ENCODE measurements at places on chromosomes 4 and X. TPM values are rescaled to one million over a fixed set of nuclear protein-coding genes. Genes with fewer than 3 reads are reported as not detected.
A peak's percentile ranks its signal among the peaks of the same experiment; 100 is the strongest.

The RRH gene
- not detected for total RNA-seq

The SMIM43 gene
- total RNA-seq: not detected

The ARHGAP36 gene
- total RNA-seq: 0.41 TPM

The AMBN gene
- total RNA-seq: not detected

The MND1 gene
- total RNA-seq: not detected

The MED14 gene
- total RNA-seq: 24.3 TPM

The RASSF6 gene
- 0.15 TPM for total RNA-seq

The MAGED4B gene
- not detected for total RNA-seq

The KCNIP4 gene
- total RNA-seq: not detected

The SLC4A4 gene
- total RNA-seq: 1.4 TPM

GRCh38 chr4:101711590-101712260 is 78.8 kb upstream of the BANK1 start:
- H3K4me3 ChIP-seq: no peak overlapping the region
- DNase-seq: no peak
- no peaks in the 10 kb centered on the region for H3K4me1 ChIP-seq
- H3K27me3 ChIP-seq: no peaks in the 10 kb centered on the region
- no peaks in the 10 kb centered on the region for H3K36me3 ChIP-seq
- no peak overlapping the region for H3K27ac ChIP-seq

DNA sequence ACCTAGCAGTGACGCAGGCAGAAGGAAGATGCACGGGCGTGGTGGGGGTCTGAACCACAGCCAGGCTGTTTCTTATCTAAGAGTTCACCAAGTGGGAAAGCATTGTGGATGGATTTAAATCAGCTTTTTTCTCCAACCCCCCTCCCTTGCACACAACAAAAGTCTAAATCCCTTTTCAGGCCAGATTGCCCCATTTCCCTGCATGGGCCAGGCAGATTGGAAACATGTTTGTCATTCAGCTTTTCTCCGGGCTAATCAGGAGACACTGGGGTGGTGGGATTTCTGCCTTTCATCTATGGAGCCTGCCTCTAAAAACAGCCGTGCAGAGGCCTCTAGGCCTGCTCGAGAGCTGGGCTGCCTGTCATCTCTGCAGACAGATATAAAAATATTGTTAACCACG is 166.3 kb upstream of the LEF1 start:
- no peak overlapping the region for H3K27ac ChIP-seq
- DNase-seq: no peak
- no peaks in the 10 kb centered on the region for H3K36me3 ChIP-seq
- no peaks in the 10 kb centered on the region for H3K27me3 ChIP-seq
- H3K4me1 ChIP-seq: no peaks in the 10 kb centered on the region
- H3K4me3 ChIP-seq: no peak overlapping the region

GRCh38 chrX:14864631-14865030 is 8.2 kb downstream of the FANCB start:
- no peaks in the 10 kb centered on the region for H3K36me3 ChIP-seq
- no peaks in the 10 kb centered on the region for H3K4me1 ChIP-seq
- H3K4me3 ChIP-seq: no peak overlapping the region
- no peak overlapping the region for H3K27ac ChIP-seq
- no peaks in the 10 kb centered on the region for H3K27me3 ChIP-seq

- no peak for DNase-seq
- no peaks in the 10 kb centered on the region for H3K36me3 ChIP-seq
- H3K4me3 ChIP-seq: no peak overlapping the region
- no peak overlapping the region for H3K27ac ChIP-seq
These were observed 24.4 kb upstream of the CITED1 start for GRCh38 chrX:72330131-72330530.

- H3K27me3 ChIP-seq: no peaks in the 10 kb centered on the region
- H3K4me1 ChIP-seq: no peaks in the 10 kb centered on the region
- DNase-seq: no peak
- H3K36me3 ChIP-seq: no peaks in the 10 kb centered on the region
- no peak overlapping the region for H3K27ac ChIP-seq
These were observed 226.7 kb upstream of the CENPE start for GRCh38 chr4:103424853-103425252.

GRCh38 chrX:46959101-46959500 is 46.9 kb downstream of the JADE3 start:
- H3K4me3 ChIP-seq: no peak overlapping the region
- DNase-seq: no peak
- H3K4me1 ChIP-seq: peaks cover 3% of the 10 kb centered on the region
- H3K27me3 ChIP-seq: no peaks in the 10 kb centered on the region
- H3K27ac ChIP-seq: no peak overlapping the region

DNA sequence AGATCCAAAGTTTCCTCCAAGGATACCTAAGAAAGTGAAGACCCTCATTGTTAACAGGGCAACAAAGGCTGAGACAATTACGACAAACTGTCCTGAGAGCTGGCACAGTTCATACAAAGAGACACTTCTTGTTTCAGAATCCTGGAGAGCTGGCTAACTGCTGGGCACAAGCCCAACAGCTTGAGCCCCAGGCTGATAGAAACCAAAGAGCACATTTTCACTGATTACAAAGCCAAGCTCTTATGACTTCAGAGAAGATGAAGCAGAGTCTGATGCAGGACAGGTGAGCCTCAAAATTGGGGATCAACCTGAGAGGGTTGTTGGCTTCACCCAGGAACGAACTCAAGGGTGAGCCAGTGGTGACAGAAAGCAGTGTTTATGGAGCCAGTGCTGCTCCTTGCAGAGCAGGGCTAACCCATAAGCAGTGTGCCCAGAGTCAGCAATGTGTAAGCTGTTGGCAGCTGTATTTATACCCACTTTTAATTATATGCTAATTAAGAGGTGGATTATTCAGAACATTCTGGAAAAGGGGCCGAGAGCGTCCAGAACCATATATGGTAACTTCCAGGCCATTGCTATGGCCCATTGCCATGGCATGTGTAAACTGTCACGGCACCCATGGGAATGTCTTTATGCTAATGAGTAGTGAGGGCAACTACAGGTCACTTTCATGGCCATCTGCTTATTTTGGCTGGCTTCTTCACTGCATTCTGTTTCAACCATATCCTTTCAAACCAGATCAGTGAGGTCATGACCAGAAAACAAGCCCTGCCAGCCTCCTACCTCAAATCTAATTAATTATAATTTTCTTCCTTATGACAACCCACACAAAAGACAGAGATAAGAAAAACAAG is 183.7 kb downstream of the EVC2 start:
- H3K27me3 ChIP-seq: no peaks in the 10 kb centered on the region
- no peak overlapping the region for H3K27ac ChIP-seq

DNA sequence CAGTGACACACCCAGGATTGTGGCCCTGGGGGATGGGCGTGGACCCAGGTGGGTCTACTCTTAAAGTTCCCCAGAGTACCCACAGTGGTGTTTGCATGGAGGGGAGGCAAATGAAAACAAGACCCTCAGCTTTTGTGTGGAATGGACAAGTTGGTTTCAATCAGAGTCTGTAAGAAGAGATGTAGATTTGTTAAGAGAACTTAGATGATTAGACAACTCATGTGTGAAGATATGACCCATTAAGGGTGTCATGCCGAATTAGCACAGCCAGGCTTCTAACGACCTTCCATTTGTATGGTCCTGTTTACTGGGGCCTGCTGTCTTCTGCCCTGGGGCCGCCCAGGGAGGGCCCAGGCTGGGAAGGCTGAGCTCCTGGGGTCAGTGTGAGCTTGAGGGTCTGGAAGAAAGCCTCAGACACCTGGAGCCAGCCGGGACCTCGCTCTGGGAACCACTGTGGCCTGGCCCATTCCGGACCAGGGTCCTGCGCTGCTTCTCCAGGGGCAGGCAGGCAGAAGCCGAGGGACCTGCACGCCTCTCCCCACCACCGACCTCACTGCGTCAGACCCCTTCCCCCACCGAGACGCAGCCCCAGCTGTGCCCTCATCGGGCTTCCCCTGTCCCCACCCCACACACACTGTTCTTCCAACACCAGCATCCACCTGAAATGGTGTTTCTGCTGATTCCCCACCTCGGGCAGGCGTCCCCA is 20.4 kb downstream of the UVSSA start:
- no peaks in the 10 kb centered on the region for H3K4me1 ChIP-seq
- H3K36me3 ChIP-seq: peaks cover 23% of the 10 kb centered on the region
- DNase-seq: no peak
- H3K27me3 ChIP-seq: no peaks in the 10 kb centered on the region

GRCh38 chr4:1318046-1318375 is 28.3 kb downstream of the MAEA start:
- DNase-seq: no peak
- H3K36me3 ChIP-seq: peaks cover 48% of the 10 kb centered on the region
- peaks cover 3% of the 10 kb centered on the region for H3K4me1 ChIP-seq
- H3K4me3 ChIP-seq: no peak overlapping the region

- H3K4me3 ChIP-seq: no peak overlapping the region
- peaks cover 10% of the 10 kb centered on the region for H3K4me1 ChIP-seq
- H3K36me3 ChIP-seq: no peaks in the 10 kb centered on the region
These were observed 181.4 kb upstream of the RBPJ start for GRCh38 chr4:26139310-26139924.

DNA sequence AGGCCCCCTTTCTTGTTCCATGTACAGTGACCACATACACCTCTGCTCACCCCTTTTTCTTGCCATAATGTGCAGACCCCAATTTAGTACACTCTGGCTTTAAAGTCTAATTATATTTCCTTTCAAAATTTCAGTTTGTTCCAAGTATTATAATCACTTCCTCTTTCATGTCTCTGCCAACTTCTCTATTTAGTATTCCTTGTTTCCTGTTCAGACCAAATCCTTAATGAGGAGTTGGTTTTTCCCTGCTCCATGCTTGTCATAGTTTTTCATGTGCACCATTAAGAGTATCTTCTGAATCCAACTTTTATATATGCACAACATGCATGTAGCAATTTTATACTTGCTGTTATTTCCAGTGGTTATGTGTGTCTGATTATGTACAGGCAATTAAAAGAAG is 32.3 kb downstream of the USP53 start:
- H3K4me3 ChIP-seq: no peak overlapping the region
- no peaks in the 10 kb centered on the region for H3K27me3 ChIP-seq
- peaks cover 46% of the 10 kb centered on the region for H3K36me3 ChIP-seq
- H3K27ac ChIP-seq: peak overlapping the region; percentile 55
- peaks cover 61% of the 10 kb centered on the region for H3K4me1 ChIP-seq

DNA sequence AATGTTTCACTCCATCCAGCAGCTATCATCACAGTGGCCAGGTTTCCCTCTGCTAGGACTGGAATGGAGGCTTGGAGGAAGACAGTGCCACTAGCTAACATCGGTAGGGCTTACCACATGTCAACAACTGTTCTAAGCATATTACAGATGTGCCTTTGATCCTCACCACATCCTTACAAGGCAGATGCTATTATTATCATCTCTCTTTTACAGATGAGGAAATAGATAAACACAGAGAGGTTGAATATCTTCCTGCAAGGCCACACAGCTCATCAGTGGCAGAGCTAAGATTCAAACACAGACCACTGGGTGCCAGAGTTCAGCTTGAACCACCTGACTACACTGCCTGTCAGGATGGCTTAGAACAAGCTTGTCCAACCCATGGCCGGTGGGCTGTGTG is 47.4 kb downstream of the MAMLD1 start:
- no peaks in the 10 kb centered on the region for H3K27me3 ChIP-seq
- no peak for DNase-seq
- no peaks in the 10 kb centered on the region for H3K4me1 ChIP-seq
- H3K36me3 ChIP-seq: no peaks in the 10 kb centered on the region

GRCh38 chr4:27635936-27636913 is 775.6 kb downstream of the STIM2 start:
- H3K27ac ChIP-seq: no peak overlapping the region
- no peak for DNase-seq
- no peaks in the 10 kb centered on the region for H3K27me3 ChIP-seq
- H3K4me1 ChIP-seq: no peaks in the 10 kb centered on the region

DNA sequence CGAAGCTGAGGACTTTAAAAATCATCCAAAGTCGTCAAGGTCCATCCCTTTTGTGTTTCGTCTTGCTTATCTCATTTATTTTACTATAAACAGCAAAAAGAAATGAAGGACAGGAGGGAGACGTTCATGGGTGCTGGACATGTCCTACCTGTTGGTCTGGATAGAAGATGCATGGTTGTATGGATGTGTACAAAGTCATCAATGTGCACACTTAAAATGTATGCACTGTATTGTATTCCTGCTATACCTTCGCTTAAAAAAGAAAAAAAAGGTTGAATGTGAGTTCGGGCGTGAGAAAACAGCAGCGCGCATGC is 313 bp upstream of the BLOC1S4 start:
- H3K27ac ChIP-seq: peak overlapping the region; percentile 93
- H3K27me3 ChIP-seq: no peaks in the 10 kb centered on the region
- H3K36me3 ChIP-seq: no peaks in the 10 kb centered on the region
- H3K4me1 ChIP-seq: peaks cover 29% of the 10 kb centered on the region
- H3K4me3 ChIP-seq: peak overlapping the region; percentile 89

DNA sequence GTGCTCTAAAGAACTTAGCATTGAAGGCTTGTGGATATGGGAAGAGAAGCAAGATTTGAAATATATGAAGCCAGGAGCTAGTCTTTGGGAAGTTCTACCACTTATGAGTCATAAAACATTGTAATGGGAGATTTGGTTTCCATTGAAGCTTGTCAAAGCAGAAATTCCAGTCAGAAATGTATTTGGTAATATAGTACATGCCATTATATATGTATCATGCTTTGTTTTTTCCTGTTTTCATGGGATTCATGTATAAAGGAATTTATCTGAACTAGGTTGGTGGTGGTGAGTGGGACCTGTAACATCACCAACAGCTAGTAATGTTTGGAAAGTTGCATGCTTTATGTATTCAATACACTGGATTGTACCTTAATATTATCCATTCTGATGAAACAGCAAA is 14.6 kb upstream of the DCAF8L2 start:
- H3K4me3 ChIP-seq: no peak overlapping the region
- H3K27ac ChIP-seq: no peak overlapping the region
- no peak for DNase-seq
- H3K27me3 ChIP-seq: no peaks in the 10 kb centered on the region
- no peaks in the 10 kb centered on the region for H3K36me3 ChIP-seq

DNA sequence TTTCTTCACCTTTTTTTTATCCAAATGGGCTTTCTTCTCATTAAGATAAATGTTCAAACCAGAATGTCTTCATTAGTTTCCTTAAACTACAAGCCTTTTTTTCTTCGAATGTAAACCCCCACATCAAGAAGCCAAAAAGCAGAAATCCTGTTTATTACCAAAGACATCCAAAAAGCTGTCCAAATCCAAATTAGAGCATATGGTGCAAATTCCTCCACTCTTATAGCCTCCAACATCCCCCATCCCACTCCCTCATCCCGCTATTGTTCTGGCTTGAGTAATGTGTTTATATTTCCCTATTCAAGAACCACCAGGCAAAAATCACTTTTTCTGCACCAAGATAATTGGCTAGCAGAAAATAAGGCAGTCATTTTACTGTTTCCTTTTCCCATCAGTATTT is 315.1 kb upstream of the ADGRL3 start:
- H3K4me1 ChIP-seq: no peaks in the 10 kb centered on the region
- no peaks in the 10 kb centered on the region for H3K36me3 ChIP-seq
- H3K27ac ChIP-seq: no peak overlapping the region
- no peaks in the 10 kb centered on the region for H3K27me3 ChIP-seq

GRCh38 chr4:151962138-151962823 is 201.5 kb upstream of the GATB start:
- H3K27me3 ChIP-seq: no peaks in the 10 kb centered on the region
- peaks cover 16% of the 10 kb centered on the region for H3K4me1 ChIP-seq

- H3K27me3 ChIP-seq: peaks cover 18% of the 10 kb centered on the region
- no peaks in the 10 kb centered on the region for H3K36me3 ChIP-seq
- no peak overlapping the region for H3K27ac ChIP-seq
These were observed 26.2 kb upstream of the JAKMIP1 start for GRCh38 chr4:6226506-6226905.

- no peak overlapping the region for H3K4me3 ChIP-seq
- no peaks in the 10 kb centered on the region for H3K4me1 ChIP-seq
- no peak overlapping the region for H3K27ac ChIP-seq
- DNase-seq: no peak
These were observed 45.9 kb downstream of the FREM3 start for GRCh38 chr4:143654571-143654970.

- peak overlapping the region; percentile 99 for H3K27ac ChIP-seq
- peak; percentile 73 for DNase-seq
- peaks cover 57% of the 10 kb centered on the region for H3K4me1 ChIP-seq
These were observed 4.8 kb downstream of the C4orf54 start for GRCh38 chr4:99652596-99653436.
